ENCODE measurements at places on chromosomes 5 and 9. TPM values are rescaled to one million over a fixed set of nuclear protein-coding genes. Genes with fewer than 3 reads are reported as not detected.

- DNase-seq: no peak
- no peak overlapping the region for H3K27ac ChIP-seq
- no peaks in the 10 kb centered on the region for H3K4me1 ChIP-seq
- H3K4me3 ChIP-seq: no peak overlapping the region
- H3K27me3 ChIP-seq: no peaks in the 10 kb centered on the region
- H3K36me3 ChIP-seq: peaks cover 18% of the 10 kb centered on the region
These were observed 102.2 kb downstream of the HACD4 start for GRCh38 chr9:20929276-20929675.

Gene NLN
- 65.1 TPM for total RNA-seq

DNA sequence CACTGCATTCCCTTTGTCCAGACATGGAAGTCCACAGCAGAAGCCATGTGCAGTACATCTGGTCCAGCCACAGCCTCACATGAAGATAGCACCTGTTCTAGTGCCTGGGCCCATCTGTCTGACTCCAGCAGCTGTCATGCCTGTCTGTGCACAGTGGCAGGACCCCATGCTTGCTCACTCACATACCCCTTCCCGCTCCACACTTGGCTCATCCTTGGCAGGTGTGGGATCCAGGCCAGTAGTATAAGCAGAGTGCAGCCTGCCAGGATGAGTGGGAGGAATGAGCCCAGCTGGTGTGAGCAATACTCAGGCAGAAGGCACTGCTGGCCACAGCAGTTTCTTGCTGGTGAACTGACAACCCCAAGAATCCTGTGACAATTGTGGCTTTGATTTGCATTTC is 168.0 kb downstream of the PRDM9 start:
- no peaks in the 10 kb centered on the region for H3K36me3 ChIP-seq
- H3K4me1 ChIP-seq: no peaks in the 10 kb centered on the region
- no peak overlapping the region for H3K27ac ChIP-seq
- no peak overlapping the region for H3K4me3 ChIP-seq
- no peak for DNase-seq

DNA sequence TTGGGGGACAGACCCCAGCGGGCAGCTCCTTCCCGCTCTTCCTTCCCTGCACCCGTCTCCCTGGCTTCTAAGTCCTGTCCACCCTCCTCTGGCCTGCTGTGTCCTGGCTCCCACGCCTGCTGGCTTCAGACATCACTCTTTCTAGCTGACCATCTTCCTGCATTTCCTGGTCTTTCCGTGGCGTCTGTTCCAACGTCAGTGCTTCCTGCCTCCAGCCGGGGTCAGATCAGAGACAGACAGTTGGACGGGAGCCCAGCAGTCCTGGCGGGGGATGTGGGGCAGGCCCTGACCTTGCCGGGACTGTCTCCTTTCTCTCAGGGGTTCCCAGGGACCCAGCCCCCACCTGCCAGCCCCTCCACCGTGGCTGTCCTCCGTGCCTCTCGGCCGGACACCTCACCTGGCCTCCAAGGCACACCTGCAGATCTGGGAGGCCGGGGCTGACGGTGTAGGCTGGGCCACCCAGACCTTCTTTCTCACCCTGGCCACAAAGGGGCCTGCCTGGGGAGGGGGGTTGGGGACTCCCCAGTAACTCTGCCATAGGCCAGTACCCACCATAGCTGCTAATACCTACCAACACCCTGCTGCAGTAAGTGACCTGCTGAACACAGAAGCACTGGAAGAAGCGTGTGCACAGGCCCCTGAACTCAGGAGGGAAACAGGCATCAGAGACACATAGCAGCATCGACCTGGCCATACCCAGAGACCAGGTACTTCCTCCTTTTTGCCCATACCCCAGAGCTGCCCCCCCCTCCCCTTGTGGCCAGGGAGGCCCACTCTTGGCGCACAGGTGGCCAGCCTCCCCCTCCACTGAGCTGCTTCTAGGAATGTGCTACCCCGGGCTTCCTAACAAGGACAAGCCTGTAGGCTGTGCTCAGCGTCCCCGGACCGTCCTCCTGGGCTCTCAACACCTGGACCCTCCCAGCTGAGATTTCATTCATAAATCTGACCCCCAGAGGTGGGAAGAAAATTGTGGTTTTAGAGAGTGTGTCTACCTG is 5.1 kb downstream of the NRARP start:
- H3K27ac ChIP-seq: peak overlapping the region; percentile 88
- H3K4me3 ChIP-seq: peak overlapping the region; percentile 77
- H3K27me3 ChIP-seq: peaks cover 3% of the 10 kb centered on the region
- peaks cover 41% of the 10 kb centered on the region for H3K4me1 ChIP-seq
- no peaks in the 10 kb centered on the region for H3K36me3 ChIP-seq

DNA sequence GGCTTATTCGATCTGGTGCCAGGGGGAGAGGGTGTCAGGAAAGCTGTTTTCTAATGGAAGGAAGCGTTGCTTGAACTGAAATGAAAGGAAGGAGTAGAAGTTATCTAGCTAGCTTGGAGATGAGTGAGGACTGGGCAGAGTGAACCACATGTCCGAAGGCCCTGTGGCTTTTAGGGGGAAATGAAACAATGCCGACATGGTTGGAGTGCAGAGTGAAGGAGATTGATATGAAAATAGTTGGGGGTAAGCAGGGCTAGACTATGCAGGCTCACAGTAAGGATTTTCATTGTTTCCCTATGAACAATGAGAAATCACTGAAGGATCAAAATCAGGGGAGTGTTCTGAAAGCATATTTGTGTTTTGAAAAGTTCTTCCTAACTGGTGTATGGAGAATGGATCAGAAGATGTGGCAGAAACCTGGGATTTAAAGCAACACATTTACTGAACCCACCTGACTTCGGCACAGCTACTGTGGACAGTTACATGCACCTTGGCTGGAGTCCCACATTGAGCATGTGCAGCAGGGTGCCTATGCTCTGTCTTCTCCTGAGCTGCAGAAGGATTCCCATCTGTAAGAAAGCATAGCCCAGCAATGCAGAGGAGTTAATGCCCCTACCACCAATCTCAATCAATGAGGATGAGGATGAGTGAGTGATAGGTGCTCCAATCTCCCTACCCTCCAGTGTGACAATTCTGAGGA is 144.4 kb upstream of the TBCA start:
- H3K4me1 ChIP-seq: peaks cover 2% of the 10 kb centered on the region
- H3K36me3 ChIP-seq: no peaks in the 10 kb centered on the region
- no peak overlapping the region for H3K4me3 ChIP-seq

Gene TMEM252
- total RNA-seq: not detected

- H3K4me1 ChIP-seq: peaks cover 26% of the 10 kb centered on the region
- DNase-seq: no peak
- no peak overlapping the region for H3K4me3 ChIP-seq
- H3K36me3 ChIP-seq: no peaks in the 10 kb centered on the region
These were observed 13.5 kb downstream of the GAPT start for GRCh38 chr5:58504766-58505165.

Gene ARHGEF39
- total RNA-seq: 9.1 TPM

DNA sequence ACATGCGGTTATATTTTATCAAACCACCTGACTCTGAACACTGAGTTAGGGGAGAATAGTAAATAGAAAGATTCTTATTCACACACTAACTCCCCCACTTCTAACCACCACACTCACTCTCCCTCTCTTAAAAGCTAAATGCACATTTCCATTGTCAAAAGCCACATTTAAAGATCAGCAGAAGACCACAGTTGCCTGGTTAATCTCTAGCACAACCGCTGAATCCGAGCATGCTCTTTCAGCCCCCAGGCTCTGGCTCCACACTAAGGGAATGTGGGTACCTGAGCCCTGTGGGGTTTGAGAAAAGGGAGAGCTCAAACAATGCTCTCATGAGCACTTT is 35.7 kb downstream of the PFDN1 start:
- H3K36me3 ChIP-seq: peaks cover 5% of the 10 kb centered on the region
- no peak for DNase-seq
- H3K27me3 ChIP-seq: no peaks in the 10 kb centered on the region
- peak overlapping the region; percentile 95 for H3K27ac ChIP-seq
- peaks cover 42% of the 10 kb centered on the region for H3K4me1 ChIP-seq

Gene SPARC
- 55.2 TPM for total RNA-seq

DNA sequence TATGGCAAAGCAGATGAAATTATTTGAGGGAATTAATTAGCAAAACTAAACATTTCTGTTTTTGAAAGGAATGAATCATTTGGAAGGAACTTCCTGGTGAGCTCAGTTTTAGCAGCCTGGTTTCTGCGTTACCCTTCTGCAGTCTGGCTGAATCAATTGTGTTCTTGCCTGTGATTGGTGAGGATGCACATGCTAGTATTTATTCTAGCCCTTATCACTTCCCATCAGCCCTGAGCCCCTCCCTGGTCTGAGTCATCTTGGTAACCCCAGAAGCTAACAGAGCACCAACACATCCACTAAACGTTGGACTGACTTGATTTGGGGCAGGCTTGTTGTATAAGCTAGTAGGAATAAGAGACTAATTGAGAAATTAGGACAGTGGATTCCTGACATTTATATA is 6.6 kb downstream of the TJP2 start:
- H3K27me3 ChIP-seq: no peaks in the 10 kb centered on the region
- peak overlapping the region; percentile 26 for H3K4me3 ChIP-seq
- no peak for DNase-seq

- DNase-seq: no peak
- no peak overlapping the region for H3K4me3 ChIP-seq
- no peaks in the 10 kb centered on the region for H3K36me3 ChIP-seq
- H3K27me3 ChIP-seq: peaks cover 14% of the 10 kb centered on the region
- no peak overlapping the region for H3K27ac ChIP-seq
- peaks cover 8% of the 10 kb centered on the region for H3K4me1 ChIP-seq
These were observed 36.3 kb upstream of the PALM2AKAP2 start for GRCh38 chr9:109743696-109744095.

DNA sequence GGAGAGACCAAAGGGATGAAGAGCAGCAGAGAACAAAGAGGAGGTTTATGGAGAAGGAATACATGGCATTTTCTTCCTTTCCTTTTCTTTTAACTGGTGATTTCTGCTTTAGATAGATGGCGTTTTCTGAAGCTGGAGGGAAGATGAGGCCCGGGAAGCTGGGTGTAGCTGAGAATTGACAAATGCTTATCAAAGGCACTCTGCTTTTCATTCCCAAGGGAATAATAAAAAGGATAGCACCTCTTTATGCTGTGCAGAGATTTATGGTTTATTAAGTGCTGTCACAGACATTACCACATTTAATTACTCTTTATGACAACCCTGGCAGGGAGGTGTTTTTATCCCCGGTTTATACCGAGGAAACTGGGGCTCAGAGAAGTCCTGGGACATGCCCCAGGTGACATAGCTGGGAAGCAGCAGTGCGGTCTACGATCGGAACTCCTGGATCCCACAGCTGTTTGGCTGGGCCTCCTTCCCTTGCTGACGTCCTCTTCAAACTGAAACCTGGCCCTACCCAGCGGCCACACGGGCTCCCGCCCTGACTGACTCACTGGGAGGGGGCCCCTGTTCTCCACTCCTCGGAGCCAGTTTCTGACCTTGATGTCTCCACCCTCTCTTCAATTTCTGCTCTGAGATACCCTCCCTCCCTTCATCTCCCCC is 8.2 kb upstream of the EPB41L4B start:
- no peak for DNase-seq
- peaks cover 6% of the 10 kb centered on the region for H3K27me3 ChIP-seq
- no peak overlapping the region for H3K27ac ChIP-seq
- H3K36me3 ChIP-seq: no peaks in the 10 kb centered on the region

Gene FAT2
- total RNA-seq: 0.07 TPM

DNA sequence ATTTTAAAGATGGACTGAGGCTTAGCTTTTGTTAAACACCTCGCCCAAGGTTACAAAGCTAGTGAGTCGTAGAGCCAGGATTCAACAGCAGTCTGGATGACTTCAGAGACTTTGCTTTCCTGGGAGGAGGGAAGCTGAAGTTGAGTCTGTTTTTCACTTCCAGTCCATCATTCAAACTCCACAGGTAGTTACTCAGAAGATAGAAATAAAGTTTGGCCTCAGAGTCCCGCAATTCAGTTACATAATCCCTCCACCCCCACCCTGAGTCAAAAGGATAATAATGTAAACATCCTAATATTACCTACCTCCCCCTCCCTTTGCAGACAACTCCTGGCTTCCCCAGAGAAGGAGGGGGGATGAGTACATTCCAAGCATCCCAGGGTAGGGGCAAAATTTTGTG is 8.1 kb downstream of the HBEGF start:
- no peak overlapping the region for H3K27ac ChIP-seq
- H3K4me3 ChIP-seq: no peak overlapping the region
- DNase-seq: no peak
- H3K4me1 ChIP-seq: no peaks in the 10 kb centered on the region
- H3K36me3 ChIP-seq: peaks cover 2% of the 10 kb centered on the region

Gene FRMD3
- total RNA-seq: 0.73 TPM

- H3K4me3 ChIP-seq: no peak overlapping the region
- H3K27ac ChIP-seq: peak overlapping the region; percentile 10
- no peaks in the 10 kb centered on the region for H3K27me3 ChIP-seq
- no peak for DNase-seq
- peaks cover 19% of the 10 kb centered on the region for H3K36me3 ChIP-seq
These were observed 41.0 kb upstream of the PCDHB1 start for GRCh38 chr5:141010047-141010793.

Gene LIFR
- 33.4 TPM for total RNA-seq

GRCh38 chr9:91905991-91906469 is 44.0 kb downstream of the ROR2 start:
- peaks cover 6% of the 10 kb centered on the region for H3K27me3 ChIP-seq
- H3K4me1 ChIP-seq: peaks cover 37% of the 10 kb centered on the region
- no peak overlapping the region for H3K4me3 ChIP-seq
- H3K27ac ChIP-seq: no peak overlapping the region
- H3K36me3 ChIP-seq: peaks cover under 1% of the 10 kb centered on the region

Gene SCGB3A2
- total RNA-seq: not detected

DNA sequence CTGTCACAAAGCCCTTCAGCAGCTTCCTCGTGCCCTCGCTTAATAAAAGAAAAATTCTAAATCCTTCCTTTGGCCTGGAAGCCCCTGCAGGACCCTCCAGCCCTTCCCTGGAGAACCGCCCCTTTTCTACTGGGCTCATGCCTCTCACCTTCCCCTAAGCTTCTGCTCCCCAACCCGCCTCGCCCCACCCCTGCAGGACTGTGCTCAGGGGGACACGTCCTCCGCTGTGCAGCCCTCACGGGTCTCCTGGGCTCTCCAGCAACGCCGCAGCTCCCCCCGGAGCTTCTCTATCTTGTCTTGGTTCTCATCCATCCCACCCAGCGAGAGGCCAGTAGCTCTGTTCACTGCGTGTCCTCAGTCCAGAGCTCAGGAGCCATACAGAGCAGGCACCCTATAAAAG is 65.6 kb upstream of the SARDH start:
- DNase-seq: no peak
- H3K4me3 ChIP-seq: no peak overlapping the region
- peaks cover 2% of the 10 kb centered on the region for H3K4me1 ChIP-seq
- H3K36me3 ChIP-seq: peaks cover 2% of the 10 kb centered on the region

Measured in progenitor cell of endocrine pancreas (in vitro differentiated cells).